ENCODE measurements at places on chromosomes 7 and 10.

DNA sequence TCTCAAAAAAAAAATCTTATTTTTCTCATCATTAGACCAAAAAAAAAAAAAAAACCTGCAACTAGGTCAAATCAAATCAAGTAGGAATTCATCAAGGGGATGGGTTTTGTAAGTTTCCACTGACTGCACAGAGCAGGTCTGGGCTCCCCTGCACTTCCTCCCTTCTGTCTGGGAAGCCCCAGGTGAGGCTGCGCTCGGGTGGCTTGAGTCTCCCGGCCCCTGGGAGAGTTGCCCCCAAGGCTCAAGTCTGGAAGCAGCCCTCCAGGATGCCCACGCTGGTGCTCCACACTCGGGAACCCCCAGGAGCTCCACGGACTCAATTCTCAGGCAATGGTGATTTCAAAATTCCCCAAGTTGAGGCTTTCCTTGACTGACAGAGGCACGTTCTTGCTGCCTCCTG lies 41.7 kb upstream of the RBM33 start:
- no peak for DNase-seq

- peak; percentile 28 for DNase-seq
These were observed 21.0 kb downstream of the HIBADH start for GRCh38 chr7:27641581-27642230.

- DNase-seq = no peak
These were observed 926.5 kb upstream of the GHITM start for GRCh38 chr10:83212632-83213334.

GRCh38 chr7:2505401-2505800 lies 14.2 kb upstream of the LFNG start:
- DNase-seq = no peak

DNA sequence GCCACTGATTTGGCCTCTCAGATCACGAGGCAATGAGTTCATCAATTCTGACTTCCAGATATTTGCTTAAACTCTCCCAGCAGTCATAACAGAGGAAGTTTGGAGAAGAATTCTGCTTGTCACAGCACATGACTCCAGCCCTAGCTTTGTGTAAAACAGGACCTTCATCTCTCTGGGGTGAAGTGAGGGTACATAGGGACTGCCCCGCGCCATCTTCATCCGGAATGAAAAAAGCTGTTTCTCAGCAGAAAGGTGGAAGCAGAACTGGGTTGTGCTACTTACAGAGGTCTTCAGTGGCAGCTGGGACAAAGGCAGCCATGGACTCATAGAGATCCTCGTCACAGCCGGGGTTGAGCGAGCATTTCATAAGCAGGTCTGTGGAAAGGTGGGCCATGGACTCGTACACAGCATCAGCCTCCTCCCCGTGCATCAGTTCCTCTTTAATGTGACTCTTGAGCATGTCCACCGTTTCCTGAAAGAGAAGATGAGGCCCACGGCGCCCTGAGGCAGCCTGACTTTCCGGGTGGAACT lies 58.4 kb upstream of the TM9SF3 start:
- DNase-seq = peak; percentile 46

DNA sequence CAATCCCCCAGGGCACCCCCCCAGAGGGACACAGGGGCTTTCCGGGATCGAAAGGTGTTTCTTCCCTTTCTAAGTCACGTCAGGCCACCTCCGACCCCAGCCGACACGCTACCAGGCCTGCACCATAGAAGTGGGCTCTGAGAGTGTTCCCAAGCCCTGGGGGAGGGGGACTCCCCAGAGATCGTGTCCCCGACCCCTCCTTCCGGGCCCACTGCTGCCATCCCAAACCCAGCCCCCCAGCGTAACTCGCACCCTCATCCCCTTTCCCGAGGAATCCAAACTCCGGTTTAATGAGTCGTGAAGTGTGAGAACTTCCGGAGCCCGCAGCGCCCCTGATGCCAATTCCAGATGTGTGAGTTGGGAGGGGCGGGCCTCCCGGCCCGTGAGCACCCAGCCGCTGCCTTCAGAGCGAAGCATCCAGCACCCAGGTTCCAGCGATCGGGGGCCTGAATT lies 11.3 kb downstream of the UNCX start:
- no peak for DNase-seq

DNA sequence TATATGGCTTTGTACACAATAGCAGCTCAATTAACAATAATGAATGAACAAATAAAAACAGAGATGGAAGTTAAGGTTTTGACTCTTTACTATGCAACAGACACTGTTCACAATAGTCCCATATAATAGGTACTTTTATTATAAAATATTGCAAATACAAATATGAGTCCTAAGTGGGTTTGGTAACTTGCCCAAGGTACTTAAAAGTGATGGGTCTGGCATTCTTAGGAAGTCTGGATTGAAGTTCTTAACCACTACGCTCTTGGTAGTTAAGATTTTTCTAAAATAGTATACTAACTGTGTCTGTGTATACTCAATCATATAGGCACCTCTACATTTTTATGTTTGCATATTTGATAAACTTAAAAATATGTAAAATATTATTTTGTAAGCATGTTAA lies 55.5 kb downstream of the HGF start:
- no peak for DNase-seq

GRCh38 chr7:47375121-47375938 lies 206.6 kb downstream of the TNS3 start:
- DNase-seq = no peak

- no peak for DNase-seq
These were observed 81.9 kb downstream of the CNOT4 start for GRCh38 chr7:135428011-135428410.

DNA sequence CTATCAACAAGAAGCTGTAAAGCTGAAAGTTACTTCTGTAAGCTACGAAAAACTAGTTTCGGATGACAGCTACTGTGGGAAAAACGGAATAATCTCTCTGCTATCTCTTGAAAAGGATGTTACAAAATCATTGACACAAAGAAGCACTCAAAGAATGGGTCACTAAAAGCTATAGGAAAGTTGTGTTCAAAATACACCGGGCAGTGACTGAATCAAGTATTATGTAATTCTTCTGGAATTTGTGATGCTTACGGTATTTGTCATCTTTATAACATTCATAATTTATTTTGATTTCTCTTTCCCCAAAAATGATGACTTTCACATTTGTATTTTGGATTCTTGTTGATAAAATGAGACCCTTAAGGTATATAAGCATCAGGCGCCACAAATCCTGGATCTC lies 112.1 kb upstream of the KLF6 start:
- no peak for DNase-seq

GRCh38 chr10:58647376-58648112 lies 134.9 kb downstream of the BICC1 start:
- no peak for DNase-seq

DNA sequence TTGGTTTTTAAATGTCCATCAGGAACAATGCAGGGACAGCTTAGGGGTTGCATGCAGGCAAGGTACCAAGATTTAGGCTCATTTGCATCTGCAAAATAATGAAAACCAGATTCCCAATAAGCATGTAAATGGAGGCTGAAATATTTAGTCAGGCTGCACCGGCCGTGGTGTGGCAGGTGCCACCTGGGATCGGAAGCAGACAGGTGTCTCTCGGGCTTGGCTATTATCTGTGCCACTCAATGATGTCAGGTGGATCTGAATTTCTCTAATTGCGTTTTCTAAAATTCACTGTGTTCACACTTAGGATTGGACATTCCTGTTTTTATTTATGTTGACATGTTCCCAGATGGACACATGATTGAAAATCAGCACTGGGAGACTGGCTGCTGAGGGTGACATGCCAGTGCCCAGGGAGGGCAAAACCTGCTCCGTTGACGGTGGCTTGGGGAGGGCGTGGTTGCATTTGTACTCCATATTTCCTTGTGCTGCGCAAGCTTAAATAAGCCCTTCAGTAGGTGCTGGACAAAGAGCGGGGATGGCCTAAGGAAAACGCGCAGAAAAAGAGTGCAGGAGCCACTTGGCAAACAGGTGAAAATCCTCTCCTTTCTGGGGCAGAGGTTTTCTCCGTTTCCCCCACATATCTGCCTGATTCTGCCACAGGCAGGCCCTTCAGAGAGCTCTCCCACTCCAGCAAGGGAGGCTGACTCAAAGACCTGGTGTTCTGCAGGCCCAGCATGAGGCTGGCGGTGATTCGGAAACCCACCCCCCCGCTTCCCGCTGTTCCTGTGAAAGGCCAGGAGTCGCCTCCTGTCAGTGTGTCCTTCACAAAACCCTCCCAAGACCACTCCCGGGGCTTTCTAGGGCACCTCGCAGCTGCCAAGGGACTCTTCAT lies 142.5 kb downstream of the WDR37 start:
- no peak for DNase-seq

GRCh38 chr7:33423646-33424020 lies 294.3 kb downstream of the BBS9 start:
- DNase-seq = peak; percentile 42

- DNase-seq = no peak
These were observed 72.6 kb downstream of the INPP5A start for GRCh38 chr10:132610071-132610701.

- DNase-seq = no peak
These were observed 20.6 kb downstream of the CDK1 start for GRCh38 chr10:60798870-60799269.

GRCh38 chr10:43202657-43203447 lies 64.0 kb downstream of the RASGEF1A start:
- peak; percentile 73 for DNase-seq

DNA sequence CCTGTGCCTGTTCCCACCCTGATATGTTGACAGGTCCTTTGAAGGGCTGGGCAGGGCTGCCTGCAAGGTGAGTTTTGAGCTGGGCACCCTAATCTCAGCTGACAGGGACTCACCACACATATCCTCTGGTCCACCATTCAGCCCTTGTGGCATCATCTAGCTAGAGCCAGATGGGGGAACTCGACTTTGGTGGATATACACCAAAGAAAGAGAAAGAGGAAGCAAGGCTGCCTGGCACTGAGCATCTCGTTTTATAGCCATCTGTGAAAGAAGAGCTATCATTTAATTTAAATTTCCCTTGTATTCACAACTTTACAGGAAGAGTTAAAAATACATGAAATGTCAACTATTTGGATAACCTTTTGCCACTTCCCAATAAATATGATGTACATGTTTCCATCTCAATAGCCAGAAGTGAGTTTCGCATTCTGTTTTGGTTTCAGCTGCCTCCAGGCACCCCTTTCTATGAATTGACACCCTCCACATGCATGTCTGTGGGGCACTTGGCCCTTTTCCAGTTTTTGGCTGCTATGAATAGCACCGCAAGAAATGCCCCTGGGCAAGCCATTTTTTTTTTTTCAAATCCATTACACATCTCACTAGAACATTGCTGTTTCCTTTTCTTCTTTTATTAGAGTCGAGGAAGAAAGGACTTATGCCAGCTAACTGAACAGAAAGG lies 22.9 kb upstream of the GRB10 start:
- no peak for DNase-seq

DNA sequence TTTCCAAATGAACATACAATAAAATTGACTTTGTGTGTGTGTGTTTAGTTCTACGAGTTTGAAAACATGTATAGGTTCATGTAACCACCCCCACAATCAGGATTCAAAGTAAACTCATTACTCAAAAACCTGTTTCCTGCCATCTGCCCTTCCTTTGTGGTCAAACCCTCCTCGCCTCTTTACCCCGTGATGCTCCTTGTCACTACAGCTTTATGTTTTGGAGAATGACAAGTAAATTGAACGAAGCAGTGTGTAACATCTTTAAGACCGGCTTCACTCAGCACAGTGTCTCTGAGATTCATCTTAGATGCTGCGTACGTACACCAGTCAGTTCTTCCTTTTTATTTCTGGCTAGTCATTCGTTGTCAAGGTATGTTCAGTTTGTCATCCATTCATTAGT lies 54.6 kb upstream of the MKI67 start:
- DNase-seq = no peak

- no peak for DNase-seq
These were observed 4.8 kb upstream of the POLR1F start for GRCh38 chr7:19713676-19714075.

GRCh38 chr7:143046426-143046851 lies 5.7 kb upstream of the OR6V1 start:
- DNase-seq = no peak

- DNase-seq = no peak
These were observed 95.4 kb downstream of the FAM53B start for GRCh38 chr10:124648738-124649137.

DNA sequence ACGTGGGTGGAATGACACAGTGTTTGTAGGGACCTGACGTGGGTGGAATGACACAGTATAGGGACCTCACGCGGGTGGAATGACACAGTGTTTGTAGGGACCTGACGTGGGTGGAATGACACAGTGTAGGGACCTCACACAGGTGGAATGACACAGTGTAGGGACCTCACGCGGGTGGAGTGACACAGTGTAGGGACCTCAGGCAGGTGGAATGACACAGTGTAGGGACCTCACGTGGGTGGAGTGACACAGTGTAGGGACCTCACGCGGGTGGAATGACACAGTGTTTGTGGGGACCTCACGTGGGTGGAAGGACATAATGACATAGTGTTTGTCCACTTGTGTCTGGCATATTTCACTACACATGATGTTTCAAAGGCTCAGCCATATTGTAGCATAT lies 19.3 kb downstream of the PPP2R2D start:
- no peak for DNase-seq

GRCh38 chr10:1564791-1565190 lies 172.5 kb downstream of the ADARB2 start:
- no peak for DNase-seq

DNA sequence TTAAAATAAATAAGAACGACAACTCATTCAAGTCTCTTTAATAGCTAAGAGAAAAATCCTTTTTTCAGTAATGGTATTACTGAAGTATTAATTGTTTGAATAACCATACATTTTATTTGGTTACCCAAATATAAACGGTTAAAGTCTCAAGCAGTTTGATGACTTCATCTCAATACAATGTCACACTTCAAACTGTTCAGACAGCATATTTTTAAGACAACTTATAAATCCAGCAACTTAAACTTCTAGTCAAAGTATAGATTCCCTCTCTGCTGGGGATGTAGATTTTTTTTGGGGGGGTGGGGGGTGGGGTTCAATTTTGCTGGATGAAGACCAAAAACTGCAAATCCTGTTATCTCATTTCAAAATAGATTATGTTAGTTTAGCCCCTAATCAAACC lies 42.0 kb downstream of the GNA12 start:
- no peak for DNase-seq

GRCh38 chr7:106692450-106693051 lies 31.6 kb upstream of the CCDC71L start:
- no peak for DNase-seq

- no peak for DNase-seq
These were observed 14.0 kb upstream of the GRIFIN start for GRCh38 chr7:2490181-2490651.

- DNase-seq = no peak
These were observed 12.7 kb downstream of the ACADSB start for GRCh38 chr10:123021517-123021916.

Data from GM10248 (cell line).